ENCODE measurements at places on chromosomes 2 and 18.

- no peak for DNase-seq
Measured at GRCh38 chr2:196334710-196335109, 163.3 kb upstream of the STK17B start.

DNA sequence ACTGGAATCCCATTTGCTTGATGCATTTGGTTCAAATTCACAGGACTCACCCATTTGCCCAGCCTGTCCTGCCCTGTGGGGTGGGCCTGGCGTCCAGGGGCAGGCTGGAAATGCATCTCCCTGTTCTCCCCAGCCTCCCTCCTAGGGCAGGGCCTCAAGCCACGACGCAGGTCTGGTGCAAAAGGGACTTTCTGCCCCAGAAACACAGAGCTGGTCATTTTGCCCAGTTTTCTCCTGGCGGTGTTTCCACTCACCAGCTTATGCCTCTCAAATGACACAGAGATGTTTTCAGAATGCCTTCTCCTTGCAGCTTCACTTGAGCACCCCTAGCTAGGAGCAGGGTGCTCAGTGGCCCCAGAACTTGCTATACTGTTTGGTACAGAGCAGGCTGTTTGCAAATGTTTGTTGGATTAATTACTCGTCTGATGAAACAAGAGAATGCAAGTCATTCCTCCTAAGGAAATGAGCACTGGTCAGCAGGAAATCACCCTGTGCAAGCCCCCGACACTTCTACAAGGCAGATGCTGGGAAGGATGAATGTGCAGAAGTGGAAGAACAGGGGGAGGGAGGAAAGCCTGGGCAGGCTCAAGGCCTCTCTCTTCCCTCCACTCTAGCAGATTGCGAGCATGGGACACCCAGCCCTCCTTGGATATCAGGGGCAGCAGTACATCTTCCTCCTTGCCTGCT lies 164.3 kb upstream of the APCDD1 start:
- DNase-seq = no peak

DNA sequence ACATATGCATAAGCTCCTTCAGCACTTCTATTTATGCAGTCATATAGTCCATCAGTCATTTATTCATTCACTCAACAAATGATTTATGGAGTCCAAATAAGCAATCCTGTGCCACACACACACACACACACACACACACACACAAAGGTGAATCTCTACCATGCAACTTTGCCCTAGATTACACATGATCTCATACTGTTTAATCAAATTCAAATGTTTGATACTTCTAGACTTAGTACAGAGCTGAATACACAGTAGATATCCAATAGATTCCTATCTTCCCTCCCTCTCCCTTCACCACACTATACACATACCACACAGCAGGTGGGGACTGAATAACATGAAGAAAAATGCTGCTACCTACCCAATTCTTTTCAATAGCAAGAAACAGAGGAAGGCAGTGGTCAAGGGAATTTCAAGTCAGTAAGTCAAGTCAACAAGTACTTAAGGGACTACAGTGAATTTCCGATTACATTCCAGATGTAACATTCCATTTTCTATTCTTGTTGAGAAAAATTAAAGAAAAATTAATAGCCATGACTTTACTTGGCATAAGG lies 65.4 kb downstream of the EPG5 start:
- no peak for DNase-seq

- DNase-seq = no peak
Measured at GRCh38 chr2:217362286-217362685, 502.4 kb upstream of the TNP1 start.

GRCh38 chr2:163420604-163421003 lies 315.2 kb downstream of the FIGN start:
- no peak for DNase-seq

DNA sequence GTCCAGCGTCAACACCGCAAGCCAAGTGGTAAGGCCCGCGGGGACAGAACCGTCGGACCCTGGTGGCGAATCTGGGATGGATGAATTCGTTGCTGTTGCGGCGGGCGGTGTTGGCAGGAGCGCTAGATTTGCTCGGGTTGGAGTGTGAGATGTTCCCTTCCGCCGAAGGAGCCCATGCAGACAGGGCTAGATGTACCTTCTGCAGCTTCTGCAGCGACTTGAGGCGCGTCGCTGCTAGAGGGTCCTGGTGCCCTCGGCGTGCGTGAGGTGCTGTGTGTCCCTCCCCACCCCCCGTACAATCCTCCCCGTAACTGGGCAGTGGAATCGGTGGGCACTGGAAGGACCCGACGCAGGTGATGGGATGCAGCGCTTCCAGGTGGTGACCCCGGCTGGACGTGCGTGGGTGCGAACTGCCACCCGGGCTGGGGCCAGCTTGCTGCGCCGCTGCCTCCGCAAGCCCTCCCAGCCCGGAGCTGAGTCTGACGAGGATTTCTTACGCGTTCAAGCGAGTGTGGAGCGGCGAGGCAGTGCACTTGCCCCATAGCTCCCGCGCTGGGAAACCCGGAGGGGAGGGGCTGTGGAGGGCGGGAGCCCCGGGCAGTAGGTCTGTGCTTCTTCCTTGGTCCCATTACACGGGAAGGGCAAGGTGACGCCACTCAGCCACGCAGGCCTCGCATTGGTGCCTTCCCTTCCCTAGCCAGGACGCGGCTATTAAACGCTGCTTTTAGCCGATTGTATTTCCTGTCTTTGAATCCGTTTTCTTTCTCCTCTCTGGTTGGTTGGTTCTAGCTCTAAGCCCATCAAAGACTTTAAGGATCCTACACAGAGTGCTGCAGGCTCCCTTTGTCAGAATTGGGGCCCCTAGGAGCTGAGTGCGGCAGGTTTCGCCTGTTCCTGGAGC lies 34.2 kb downstream of the CHRNA1 start:
- no peak for DNase-seq

DNA sequence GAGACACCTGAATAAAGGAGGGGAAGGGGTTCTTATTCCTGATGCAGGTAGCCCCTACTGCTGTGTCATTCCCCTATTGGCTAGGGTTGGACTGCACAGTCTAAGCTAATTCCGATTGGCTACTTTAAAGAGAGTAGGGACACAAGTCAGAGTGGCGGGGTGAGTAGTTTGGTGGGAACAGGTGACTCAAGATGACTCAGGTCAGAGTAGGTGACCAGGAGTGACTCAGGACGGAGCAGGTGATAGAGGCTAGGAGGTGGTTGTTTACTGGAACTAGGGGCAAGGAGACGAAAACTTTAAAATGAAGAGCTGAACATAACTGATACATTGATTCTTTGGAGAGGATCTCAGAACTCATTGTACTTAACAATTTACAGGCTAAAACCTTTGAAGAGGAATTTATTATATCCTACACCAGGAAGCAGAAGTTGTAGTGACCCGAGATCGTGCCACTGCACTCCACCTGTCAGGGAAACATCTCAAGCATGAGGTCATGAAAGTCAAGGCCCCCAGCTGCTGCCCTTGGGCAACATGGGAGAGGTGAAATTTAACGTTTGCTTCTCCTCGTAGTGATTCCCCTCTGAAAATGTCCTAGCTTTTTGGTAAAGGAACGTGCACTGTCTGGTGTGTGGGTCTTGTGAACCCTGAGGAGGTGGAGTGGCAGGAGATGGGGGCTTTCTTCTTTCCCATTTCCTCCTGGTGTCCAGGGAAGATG lies 4.5 kb upstream of the CYP27A1 start:
- no peak for DNase-seq

- no peak for DNase-seq
Measured at GRCh38 chr2:239165206-239165831, 235.5 kb downstream of the HDAC4 start.

- no peak for DNase-seq
Measured at GRCh38 chr2:207051385-207051965, 112.2 kb downstream of the CPO start.

DNA sequence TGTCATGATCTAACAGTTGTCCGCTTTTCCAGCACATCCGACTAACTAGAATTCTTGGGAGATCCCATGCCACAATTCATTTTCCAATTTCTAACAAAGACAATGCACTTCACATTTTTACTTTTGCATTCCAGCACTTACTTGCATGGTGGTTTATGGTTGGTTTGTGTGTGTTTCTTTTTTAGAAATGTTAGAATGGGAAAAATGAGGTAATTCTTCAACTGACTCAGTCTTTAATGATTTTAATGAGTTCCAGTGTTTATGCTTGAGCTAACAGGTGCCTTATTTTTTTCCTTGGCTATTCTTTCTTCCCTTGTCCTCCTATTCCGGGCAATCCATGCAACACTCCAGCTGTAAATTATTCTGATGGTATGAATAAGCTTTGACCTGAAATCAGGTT lies 46.4 kb downstream of the SLC8A1 start:
- no peak for DNase-seq

DNA sequence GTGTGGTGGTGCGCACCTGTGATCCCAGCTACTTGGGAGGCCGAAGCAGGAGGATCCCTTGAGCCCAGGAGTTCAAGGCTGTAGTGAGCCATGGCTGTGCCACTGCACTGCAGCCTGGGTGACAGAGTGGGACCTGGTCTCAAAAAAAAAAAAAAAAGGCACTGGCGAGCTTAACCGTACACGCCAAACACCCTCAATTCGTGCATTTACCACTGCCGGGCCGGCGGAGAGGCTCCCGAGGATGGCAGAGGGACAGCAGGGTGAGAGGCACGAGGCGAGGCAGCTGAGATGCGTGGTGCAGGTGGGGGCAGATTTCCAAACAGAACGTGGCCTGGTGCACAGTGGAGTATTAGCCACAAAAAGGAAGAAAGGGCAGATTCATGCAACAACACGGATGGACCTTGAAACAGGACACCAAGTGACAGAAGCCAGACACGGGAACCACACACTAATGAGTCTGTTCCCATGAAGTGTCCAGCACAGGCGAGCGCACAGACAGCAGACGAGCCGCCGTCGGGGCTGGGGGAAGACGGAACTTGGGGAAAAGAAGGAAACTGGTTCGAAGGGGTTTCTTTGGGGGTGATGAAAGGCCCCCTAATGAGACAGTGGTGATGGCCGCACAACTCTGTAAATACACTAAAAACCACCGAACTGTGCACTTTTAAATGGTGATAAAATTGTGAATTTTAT lies 27.4 kb downstream of the SLC66A2 start:
- no peak for DNase-seq

GRCh38 chr18:31850844-31851243 lies 90.2 kb upstream of the SLC25A52 start:
- no peak for DNase-seq

DNA sequence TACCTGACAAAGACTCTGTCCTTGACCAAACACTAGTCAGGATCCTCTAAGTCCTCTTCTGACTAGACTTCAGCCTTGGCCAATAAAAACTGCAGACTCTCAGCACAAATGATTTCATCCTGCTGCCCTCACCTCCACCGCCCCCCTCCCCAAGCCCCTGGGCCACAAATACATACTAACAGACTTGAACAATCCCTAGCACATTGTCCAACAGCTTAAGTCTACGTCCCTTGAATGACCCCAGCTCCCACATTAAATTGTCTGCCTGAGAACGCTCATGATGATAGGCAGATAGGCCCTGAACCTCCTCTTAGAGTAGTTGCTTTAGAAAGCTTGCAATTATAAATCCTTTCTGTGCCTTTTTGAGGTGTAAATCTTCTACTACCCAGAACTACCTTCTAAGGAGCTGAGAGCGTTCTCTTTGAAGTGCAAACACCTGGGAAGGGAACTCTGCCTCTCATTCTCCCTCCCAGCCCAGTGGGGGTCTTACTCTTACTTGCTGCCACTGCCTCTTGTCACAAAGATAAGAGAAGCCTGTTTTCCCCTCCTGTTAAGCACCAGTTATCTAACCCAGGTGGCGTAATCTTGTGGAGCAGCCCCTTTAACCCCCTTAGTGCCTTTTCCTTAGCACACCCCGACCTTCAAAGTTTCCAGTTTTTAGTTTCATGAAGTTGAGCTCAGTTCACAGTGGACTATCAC lies 1225.6 kb downstream of the LRP1B start:
- DNase-seq = no peak

DNA sequence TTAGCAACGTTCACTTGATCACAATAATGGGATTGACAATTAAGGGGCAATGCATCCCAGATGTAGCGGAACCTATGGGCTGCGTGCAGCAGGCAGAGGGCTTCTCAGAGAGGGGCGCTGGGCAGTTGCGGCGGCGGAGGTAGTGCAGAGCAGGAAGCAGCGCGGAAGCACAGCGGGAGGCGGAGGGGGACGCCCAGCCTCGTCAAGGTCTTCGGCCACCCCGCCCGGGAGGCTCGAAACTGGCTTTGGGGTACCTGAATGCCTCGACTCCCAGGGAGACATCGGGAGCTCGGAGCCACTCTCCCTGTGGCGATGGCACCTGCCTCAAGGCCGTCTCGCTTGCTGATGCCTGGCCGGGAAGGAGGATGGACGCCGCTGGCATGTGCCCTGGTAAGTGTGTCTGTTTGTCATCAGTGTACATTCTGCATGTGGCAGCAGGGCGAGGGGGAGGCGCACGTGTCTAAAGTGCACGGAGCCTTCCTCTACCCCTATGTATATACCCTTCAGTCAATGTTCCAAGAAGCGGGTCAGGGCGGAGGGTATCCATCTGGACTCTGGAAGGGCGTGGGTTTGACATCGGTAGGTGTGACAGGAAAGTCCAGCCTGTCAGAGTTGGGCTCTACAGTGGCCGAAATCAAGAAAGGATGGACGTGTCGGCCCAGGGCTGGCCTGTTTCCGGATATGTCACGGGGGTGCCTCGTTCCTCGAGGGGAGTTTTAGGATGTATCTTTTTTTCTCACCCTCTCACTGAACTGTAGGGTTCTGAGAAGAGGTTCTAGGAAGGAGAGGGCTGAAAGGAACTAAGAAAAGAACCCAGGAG lies 7.5 kb upstream of the SP9 start:
- no peak for DNase-seq

DNA sequence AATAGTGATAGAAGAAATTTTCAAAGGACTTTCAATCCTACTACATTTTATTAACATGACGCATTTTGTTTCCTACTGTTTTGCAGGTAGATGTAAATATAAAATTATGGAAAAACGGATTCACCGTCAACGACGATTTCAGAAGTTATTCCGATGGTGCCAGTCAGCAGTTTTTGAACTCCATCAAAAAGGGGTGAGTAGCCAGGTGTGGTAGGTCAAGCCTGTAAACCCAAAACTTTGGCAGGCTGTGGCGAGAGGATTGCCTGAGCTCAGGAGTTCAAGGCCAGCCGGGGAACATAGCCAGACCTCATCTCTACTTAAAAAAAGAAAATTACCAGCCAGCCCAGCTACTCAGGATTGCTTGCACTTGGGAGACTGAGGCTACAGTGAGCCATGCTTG lies 33.0 kb upstream of the MFSD2B start:
- DNase-seq = no peak

DNA sequence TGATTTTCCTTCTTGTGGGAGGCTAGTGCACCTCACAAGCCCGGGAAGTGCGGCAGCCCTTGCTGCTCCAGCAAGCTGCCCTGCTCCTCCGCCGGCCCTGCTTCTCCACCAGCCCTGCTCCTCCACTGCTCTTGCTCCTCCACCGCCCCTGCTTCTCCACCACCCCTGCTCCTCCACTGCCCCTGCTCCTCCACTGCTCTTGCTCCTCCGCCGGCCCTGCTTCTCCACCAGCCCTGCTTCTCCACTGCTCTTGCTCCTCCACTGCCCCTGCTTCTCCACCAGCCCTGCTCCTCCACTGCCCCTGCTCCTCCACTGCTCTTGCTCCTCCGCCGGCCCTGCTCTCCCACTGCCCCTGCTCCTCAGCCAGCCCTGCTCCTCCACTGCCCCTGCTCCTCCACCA lies 95.6 kb downstream of the NDUFA10 start:
- no peak for DNase-seq

- no peak for DNase-seq
Measured at GRCh38 chr2:113206251-113206650, 32.5 kb downstream of the PSD4 start.

Measured in HS-5 (cell line).